ENCODE measurements at places on chromosomes 1 and 21.

DNA sequence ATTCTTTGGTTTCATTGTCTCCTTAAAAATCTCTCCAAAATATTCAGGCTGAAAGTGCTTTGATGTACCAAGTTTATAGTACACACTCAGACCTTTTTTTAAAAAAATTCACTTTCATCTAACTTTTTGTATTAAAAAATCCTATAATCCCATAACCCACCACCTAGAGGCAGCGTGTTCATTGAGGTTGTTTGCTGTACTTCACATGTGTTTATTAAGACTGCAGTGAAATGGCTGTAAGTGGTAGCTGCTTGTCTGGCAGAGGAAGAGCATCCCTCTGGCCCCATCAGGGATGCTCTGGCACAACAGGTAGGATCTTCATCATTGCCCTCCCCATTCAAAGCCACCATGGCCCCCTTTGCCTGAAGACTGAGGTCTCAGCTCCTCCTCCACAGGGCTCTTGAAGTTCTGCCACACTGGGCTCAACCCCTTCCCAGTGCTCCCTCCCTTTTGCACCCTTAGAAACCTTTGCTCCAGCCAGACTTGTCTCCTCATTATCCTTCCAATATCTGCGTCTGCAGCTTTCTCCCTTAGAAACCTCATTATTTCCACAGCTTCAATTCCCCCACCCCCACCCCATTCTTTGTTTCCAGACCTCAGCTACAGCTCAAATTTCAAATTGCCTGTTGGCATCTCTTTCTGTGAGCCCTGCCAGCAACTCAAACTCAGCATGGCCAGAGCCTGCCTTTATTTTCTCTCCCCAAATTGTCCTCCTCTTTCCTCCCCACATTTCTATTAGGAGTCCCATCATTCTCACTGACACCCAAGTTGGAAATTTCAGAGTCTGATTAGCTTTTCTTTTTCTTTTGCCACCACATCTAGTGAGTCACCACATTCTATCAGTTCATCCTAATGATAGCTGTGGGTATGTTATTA, 369.6 kb upstream of the USP24 start:
- no peak for DNase-seq

- no peak for DNase-seq
These were observed 465.9 kb upstream of the DAB1 start for GRCh38 chr1:57889676-57890320.

- no peak for DNase-seq
These were observed 50.6 kb downstream of the KIF26B start for GRCh38 chr1:245205396-245205795.

- DNase-seq = peak; percentile 22
These were observed 72.5 kb downstream of the KCNT2 start for GRCh38 chr1:196535727-196536126.

- no peak for DNase-seq
These were observed 64.0 kb upstream of the TARDBP start for GRCh38 chr1:10948463-10948775.

All from renal cortex interstitium (tissue), 15 donors.